ENCODE measurements at places on chromosomes 5 and 9.

DNA sequence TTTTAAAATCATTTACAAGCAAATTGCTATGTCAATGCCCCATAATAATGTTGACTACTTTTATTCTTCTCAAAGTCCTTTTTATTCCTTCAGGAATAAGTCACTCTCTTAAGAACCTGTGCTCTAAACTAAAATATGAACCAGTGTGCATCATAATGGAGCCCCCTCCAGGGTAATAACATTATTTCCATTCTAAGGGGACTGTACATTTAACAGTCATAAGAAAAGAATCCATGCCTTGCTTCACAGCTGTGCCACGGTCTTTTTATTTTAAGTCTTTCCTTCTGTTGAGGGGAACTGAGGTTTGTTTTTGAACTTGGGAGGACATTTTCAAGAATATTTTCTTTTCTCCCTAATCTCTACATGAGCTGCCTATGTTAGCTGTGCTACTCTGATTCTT lies 297.6 kb downstream of the MAN2A1 start:
- DNase-seq = no peak

DNA sequence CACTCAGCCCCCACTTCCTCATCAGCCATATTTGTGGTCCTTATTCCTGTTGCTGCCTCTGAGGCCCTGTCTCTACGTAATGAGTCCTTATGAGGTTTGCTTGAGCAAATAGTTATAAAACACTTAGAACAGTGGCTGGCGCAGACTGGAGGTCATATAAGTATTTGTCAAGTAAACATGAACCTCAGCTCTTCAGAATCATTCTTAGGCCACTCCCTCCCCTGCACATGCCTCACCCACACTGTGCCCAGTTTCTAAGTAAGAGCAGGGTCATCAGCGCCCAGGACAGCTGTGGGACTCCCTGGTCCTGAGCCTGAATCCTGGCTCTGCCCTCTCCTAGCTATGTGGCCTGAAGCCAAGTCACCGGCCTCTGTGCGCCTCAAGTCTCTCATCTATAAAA lies 4.0 kb downstream of the ST6GALNAC4 start:
- no peak for DNase-seq

GRCh38 chr5:108420158-108420557 lies 38.3 kb upstream of the FBXL17 start:
- no peak for DNase-seq

DNA sequence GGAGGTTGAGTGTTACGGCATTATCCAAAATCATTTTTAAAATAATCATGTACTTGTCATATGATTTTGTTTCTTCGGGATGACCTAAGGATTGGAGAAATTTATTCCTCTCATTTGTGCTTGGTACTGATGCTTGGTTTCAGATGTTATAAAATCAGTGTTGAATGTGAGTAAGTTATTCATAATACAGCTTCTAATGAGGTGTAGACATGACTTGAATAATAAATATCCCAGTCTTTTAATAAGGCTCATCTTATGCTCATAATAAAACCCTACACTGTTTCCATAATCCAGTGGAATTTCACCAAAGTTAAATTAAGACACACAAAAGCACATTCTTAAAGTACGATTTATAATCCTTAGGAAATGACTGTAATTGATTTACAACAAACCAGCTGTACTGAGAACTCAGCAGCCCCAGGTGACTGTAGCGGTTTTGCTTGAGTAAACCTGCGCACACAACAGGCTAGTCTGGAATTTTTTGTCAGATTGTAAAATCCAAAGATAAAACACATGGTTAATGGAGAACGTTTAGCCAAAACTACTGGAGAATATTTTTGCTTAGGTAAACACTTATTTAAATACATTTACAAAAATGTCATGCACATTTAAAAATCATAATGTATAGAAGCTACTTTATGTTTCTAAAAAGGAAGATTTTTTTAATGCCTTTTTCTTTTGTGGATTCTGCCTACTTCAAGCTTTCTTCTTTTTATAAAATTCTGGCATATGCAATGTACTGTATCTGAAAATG lies 609.8 kb upstream of the GRAMD2B start:
- DNase-seq = no peak

GRCh38 chr9:138117101-138117750 lies 239.6 kb downstream of the CACNA1B start:
- DNase-seq = no peak

- DNase-seq = peak; percentile 88
Measured at GRCh38 chr9:98162613-98163012, 29.8 kb downstream of the CORO2A start.

- no peak for DNase-seq
Measured at GRCh38 chr9:10366171-10366779, 246.5 kb downstream of the PTPRD start.

All from RWPE2 (cell line).